ENCODE measurements at places on chromosomes 5 and 9.

GRCh38 chr5:65699338-65699737 lies 22.6 kb downstream of the SGTB start:
- no peak for DNase-seq

GRCh38 chr9:122446819-122447484 lies 30.8 kb downstream of the OR1J1 start:
- DNase-seq, result no peak

- DNase-seq, result no peak
Measured at GRCh38 chr5:138762110-138762509, 8.9 kb downstream of the CTNNA1 start.

DNA sequence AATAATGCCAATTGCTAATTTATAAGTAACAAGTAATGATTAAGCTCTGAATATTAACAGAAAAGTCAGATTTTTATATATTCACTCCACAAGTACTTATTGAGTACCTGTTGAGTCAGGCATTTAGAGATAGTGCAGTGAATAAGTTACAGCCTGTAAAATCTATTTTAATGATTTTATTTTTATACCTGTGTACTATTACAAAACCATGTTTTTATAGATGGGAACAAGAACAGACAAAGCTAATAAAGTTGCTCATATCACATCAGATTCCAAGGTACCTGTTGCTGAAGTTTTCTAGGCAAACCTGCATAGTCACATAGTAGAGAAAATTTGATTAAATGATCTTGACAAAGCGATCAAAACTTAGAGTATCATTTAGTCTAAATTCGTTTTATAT lies 623.7 kb downstream of the EFNA5 start:
- no peak for DNase-seq

GRCh38 chr5:171483551-171484135 lies 64.2 kb downstream of the FGF18 start:
- DNase-seq, result no peak

GRCh38 chr5:33372721-33373472 lies 67.9 kb upstream of the TARS1 start:
- no peak for DNase-seq

DNA sequence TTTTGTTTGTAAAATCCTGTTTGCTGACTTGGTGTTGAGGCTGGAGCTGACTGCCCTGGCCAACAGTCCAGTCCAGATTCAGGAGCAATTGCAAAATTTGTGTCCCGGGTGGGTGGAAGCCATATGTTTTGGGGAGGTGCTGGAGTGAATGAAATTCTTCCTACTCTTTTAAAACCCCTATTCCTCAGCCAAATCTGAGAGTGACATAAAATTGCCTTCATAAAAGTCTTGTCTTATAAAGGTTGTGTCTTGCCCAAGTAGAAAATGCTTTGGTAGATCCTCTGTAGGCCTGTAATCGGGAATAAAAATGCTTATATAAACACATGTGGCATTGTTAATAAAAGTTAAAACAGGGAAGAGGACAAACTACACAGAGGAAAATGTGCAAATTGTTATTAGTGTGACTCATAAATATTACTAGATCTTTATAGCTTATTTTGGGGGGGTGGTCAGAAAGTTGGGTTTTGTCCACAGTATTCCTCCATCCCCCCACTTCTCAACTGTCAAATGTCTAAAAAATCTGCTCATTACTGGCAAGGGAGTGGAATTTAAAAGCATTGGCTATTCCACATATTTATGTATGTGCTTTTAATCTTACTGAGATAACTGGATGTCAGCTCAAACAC lies 45.6 kb downstream of the NNT start:
- DNase-seq, result no peak

GRCh38 chr9:108743416-108743815 lies 112.4 kb downstream of the ACTL7B start:
- DNase-seq, result no peak

GRCh38 chr9:126942399-126942798 lies 27.8 kb downstream of the RALGPS1 start:
- DNase-seq, result no peak

GRCh38 chr9:34600908-34601307 lies 11.0 kb downstream of the RPP25L start:
- DNase-seq, result no peak

DNA sequence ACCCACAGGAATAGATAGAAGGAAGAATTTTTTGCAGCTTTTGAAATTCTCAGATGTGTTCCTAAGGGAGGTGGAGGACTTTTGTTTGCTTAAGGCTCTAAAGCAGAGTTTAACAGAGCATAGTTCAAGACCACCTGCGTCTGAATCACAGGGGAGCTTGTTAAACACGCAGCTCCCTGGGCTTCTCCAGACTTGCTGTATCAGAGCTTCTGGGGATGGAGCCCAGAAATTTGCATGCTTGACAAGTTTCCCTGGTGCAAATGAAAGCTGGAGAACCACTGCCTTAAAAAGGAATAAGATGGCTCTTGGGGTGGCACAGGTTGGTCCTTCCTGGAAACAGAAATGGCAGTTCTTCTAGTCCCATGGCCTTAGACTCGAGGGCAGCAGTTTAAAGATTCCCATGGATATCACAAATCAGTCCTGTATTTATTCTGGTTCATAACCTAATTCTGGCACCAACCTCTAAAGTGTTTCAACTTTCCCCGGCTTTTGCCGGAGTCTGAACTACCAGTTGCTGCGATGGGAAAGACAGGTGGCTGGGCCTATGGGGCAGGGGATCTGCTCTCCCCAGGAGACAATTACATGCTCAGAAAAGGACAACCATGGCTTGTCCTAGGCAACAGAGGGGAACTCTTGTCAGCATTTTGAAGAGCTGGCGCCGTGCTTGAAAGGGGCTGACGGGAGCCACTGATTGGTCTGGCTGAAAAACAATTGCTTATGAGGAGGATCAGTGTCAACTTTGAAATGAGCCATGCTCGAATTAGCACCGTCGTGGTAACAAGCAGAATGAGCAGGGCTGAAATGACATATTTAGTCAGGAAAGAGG lies 599.6 kb downstream of the CCDC171 start:
- DNase-seq, result no peak

DNA sequence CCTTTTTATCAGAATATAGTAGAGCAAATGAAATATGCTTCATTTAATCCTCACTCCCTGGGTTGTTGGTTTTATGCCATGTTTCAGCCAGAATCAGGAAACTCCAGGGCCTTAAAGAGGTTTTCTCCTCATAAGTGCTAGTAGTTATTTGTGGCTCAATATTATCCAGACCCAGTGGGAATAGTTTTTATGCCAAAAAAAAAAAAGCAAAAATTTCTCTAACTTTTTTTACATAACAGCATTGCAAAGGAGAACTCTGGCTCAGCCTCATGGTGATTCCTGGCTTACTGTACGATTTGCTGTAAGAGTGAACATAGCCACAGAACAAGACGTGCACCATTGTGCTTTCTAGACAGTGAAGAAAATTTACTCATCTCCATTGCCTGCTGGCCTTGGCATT lies 232.5 kb downstream of the PJA2 start:
- no peak for DNase-seq

GRCh38 chr5:125536582-125536981 lies 790.1 kb upstream of the ZNF608 start:
- no peak for DNase-seq

DNA sequence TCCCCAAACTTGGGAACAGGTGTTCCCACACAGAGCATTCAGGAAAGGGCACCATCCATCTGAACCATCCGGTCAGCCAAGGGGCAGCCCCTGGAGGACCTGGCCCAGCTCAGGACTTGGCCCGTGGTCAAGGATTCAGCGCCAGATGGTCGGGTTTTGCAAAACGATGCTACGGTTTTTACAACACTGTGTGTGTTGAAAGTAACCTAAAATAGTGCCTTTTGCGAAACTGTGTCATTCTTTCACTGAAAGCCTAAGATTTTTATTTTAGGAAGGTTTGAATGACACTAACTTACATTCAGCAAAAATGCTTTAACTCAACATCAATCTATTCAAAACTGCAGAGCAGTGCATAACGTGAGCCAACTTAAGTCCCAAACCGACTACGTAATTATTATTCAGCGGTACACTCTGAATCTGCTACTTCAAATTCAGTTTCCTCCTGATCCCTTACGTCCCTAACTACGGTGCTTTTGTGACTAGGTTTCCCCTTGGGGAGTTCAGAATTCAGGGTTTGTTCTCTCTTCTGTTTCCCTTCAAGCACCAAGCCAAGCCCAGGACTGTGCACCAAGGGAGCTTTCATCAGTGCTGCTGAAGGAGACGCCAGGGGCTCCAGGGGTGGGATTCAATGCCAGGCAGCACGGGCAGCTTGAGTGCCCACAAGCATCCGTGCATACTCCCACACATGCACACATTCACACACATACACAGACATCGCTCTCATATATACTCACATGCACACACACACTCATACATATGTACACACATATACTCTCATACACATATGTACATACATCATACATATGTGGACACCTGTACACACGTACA lies 25.8 kb downstream of the LPCAT1 start:
- DNase-seq, result no peak

- no peak for DNase-seq
Measured at GRCh38 chr5:142970440-142971030, 200.4 kb downstream of the ARHGAP26 start.

DNA sequence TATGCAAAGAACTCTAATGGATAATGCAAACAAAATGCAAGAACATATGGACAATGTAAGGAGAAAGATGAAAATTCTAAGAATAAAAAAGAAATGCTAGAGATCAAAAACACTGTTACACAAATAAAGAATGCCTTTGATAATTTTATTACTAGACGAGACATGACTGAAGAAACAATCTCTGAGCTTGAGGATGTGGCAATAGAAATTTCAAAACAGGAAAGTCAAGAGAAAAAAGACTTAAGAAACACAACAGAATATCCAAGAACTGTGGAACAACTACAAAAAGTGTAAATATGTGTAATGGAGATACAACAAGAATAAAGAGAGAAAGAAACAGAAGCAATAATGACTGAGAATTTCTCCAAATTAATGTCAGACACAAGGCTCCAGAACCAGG lies 140.5 kb upstream of the ACOT12 start:
- no peak for DNase-seq
